ENCODE measurements at places on chromosomes 5 and 9. TPM values are rescaled to one million over a fixed set of nuclear protein-coding genes. Genes with fewer than 3 reads are reported as not detected.

CARD6 gene
- 2.3 TPM for polyA plus RNA-seq

FOXD4L3 gene
- not detected for polyA plus RNA-seq

FBXW11 gene
- polyA plus RNA-seq: 37.4 TPM

FCN2 gene
- not detected for polyA plus RNA-seq

ORM1 gene
- polyA plus RNA-seq: 0.27 TPM

- no peak for DNase-seq
Observed at GRCh38 chr9:72022841-72023240, 37.6 kb downstream of the C9orf57 start.

- no peak for DNase-seq
Observed at GRCh38 chr9:137900584-137901310, 23.2 kb downstream of the CACNA1B start.

DNA sequence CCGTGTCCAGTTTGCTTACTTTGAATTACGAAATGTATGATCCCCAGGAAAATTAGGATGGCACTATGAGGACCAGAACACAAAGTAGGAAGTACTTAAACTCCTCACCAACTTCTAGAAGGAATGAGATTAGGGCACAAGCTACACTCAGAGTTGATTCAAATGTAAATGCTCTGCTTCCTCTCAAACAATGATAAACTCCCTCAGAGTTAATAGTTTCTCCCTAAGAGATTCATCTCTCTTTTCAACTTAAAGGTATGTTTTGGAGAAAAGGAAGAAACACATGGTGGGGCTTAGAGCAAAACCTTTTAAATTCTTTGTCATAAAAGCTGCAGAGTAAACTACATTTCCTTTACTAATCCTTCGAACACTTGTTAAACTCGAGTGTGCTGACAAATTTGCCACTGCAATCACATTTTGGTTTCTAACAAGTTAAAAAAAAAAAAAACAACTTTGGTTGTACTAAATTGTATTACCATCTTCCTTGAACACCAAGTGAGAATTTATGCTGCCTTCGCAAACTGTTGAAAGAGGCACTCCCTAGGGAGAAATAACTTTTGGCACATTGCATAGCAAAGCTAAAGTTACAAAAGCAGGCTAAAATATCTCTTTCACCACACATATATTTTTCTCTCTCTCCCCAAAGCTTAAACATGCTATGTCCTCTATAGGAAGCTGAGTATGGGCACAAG, 66.6 kb downstream of the DENND1A start:
- peak; percentile 43 for DNase-seq

- DNase-seq: no peak
Observed at GRCh38 chr9:24502206-24502937, 43.3 kb downstream of the IZUMO3 start.

- no peak for DNase-seq
Observed at GRCh38 chr9:87898151-87898550, 15.5 kb downstream of the SPATA31E1 start.

- no peak for DNase-seq
Observed at GRCh38 chr5:15376088-15376487, 123.9 kb upstream of the FBXL7 start.

GRCh38 chr9:32782476-32783167, 718 bp upstream of the TMEM215 start:
- DNase-seq: no peak

GRCh38 chr9:34546834-34547827, 24.3 kb upstream of the ENHO start:
- peak; percentile 52 for DNase-seq

DNA sequence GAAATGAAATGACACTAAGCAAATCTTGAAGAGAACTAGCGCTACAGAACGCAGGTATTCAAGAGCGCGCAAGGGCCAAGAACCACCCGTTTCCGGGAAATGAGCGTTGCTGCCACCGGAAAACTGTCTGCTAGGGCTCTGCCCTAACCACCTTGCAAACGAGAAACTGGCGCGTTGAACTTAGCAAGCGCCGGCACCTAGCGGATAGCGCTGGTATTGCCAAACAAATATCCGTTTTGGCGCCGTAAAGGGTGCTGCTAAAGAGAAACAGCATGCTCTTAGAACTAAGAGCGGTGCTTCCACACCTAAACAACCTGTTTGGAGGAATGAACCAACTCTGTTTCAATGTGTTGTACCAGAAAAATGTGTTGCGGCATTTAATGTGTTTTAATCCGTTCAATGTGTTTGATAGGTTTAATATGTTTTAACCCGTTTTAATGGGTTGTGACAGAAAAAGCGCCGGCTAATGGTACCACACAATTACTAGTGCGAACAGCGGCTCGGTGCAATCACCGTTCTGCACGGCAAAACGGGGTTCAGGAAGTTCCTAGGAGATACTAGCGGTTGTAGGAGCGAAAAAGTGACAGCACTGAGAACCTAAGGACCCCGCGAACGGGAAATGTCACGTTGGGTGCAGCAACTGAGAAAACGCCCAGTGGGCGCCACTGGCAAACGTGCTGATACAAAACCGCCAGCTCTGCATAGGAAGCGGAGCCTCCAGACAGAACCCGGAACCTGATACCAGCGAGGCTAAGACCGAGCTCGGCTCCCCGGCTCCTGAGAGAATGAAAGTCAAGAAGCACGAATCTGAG, at the start of gene ANXA2R:
Gene ANXA2R, minus strand, starts transcription at position 33 of the 812 bp plus-strand sequence. CDS start 273 bp downstream, outside the sequence.
- peak; percentile 88 for DNase-seq

GRCh38 chr9:136662656-136663581, at the start of gene EGFL7:
EGFL7 (plus strand) TSS chr9:136662916; CDS start chr9:136668283, 5,367 bp downstream.
- DNase-seq: no peak

GRCh38 chr9:35945341-35946018, 12.5 kb downstream of the OR2S2 start:
- peak; percentile 72 for DNase-seq

DNA sequence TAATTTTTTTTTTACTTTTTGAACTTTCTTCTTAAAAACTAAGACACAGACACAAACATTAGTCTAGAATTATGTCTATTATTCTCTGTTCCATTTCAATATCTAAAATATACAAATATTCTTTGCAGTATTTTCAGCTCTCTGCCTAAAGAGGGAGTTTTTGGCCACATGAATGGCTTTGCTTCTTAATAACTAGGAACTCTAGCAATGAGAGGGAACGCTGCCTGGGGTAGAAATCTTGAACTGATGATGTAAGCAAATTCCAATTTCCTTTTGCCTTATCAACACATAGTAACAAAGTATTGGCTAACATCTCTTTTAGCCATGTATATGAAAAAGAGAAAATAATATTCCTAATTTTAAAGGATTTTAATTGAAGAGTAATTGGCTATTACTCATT, 51.9 kb downstream of the SLC25A46 start:
- DNase-seq: peak; percentile 16

GRCh38 chr9:79395755-79396154, 176.0 kb upstream of the TLE4 start:
- DNase-seq: no peak

GRCh38 chr9:137369911-137370764, 52.8 kb downstream of the EXD3 start:
- no peak for DNase-seq

Measured in muscle of arm (tissue), 14 donors.